ENCODE measurements at places on chromosomes 11 and 22. TPM values are rescaled to one million over a fixed set of nuclear protein-coding genes. Genes with fewer than 3 reads are reported as not detected.
A peak's percentile ranks its signal among the peaks of the same experiment; 100 is the strongest.

Gene GAS2
- total RNA-seq: 4.5 TPM

Gene OR9Q2
- not detected for total RNA-seq

GRCh38 chr11:12508151-12508751, 130.9 kb downstream of the PARVA start:
- DNase-seq: no peak

DNA sequence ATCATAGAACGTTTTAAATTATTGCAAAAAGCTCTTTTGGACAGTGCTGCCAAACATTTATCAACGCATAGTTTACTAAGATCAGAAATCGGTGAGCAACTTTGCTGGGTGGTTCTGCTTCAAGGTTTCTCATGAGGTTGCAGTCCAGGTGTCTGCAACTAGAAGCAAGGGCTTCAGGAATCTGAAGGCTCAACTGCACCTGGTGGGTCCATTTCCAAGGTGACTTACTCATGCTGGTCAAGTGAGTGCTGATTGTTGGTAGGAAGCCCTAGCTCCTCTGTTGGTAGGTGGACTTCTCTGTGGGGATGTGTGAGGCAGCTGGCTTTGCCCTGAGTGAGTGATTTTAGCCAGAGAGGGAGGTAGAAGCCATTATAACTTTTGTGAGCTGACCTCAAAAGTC, 22.5 kb downstream of the ARHGEF12 start:
- no peak for DNase-seq

DNA sequence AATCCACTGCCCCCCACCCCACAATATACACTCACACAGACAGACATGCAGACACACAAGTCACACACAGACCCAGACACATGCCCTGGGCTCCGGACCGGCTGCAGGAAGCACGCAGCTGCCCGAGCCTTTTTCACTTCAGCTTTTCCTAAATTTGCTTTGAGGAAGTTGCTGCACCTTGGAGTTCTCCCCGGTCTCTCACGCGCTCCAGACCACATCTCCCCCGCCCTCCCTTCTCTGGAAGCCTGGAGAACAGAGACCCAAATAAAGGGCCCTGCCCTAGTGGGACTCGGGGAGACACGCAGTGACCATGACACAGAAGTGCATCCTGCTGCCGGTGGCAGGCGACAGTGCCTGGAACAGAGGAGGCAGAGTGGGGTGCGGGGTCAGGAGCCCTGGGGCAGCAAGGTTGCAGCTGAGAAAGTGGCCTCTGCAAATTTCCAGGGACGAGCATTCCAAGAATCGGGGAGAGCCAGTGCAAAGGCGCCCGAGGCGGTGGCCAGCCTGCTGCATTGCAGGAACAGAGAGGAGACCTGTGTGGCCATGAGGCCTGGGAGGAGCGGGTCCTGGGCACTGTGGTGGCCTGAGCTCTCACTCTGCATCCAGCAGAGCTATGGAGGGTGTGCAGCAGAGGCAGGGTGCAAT, 19.1 kb downstream of the RPL3 start:
- no peak for DNase-seq

GRCh38 chr22:21819183-21819770, 48.2 kb downstream of the MAPK1 start:
- no peak for DNase-seq

DNA sequence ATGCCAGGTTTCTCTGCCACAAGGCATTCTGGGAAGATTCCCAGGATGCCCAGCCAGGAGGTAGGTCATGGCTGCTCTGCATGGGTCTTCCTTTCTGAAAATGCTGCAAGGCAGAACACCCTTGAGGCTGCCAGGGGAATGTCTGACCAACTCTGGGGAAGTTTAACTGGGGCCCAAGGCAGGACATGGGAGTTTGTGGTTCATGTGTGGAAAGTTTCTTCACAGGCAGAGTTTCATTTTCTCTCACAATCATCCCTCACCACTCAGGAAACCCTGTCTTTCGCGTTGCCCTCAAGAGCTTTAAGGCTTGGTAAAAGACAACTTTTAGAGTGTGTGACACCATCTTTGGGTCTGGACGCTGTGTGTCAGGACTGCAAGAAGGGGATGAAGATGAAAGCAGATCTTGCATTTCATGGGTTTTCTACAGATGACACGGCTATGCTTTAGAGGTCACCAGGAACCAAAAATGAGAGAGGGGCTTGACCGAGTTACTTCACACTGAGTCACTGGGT, 133.5 kb downstream of the CD44 start:
- no peak for DNase-seq

- DNase-seq: no peak
Measured at GRCh38 chr11:130798280-130798679, 118.0 kb downstream of the SNX19 start.

Gene KRTAP5-9
- total RNA-seq: 0.66 TPM

Gene OR51E1
- 1.4 TPM for total RNA-seq

Gene DNAJB7
- total RNA-seq: not detected

- peak; percentile 27 for DNase-seq
Measured at GRCh38 chr22:19291218-19291579, 320 bp downstream of the CLTCL1 start.

Gene NAALADL1
- total RNA-seq: 9.4 TPM

GRCh38 chr11:128022007-128022368, 565.4 kb downstream of the ETS1 start:
- DNase-seq: no peak

DNA sequence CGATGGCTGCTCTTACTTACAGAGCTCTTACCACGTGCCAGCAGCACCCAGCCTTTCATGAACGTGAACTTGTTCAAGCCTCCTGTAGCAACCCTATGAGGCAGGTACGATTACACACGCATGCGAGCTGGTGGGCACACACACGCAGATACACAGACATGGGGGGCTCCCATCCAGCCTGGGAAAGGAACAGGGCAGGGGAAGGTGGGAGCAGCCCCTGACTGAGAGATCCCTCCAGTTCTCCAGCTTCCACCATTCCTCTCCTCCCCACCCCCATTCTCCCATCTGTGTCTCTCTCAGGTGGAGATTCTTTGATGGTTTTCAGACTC, 37.6 kb upstream of the WNT11 start:
- DNase-seq: no peak

Gene C11orf65
- total RNA-seq: 1.1 TPM

- DNase-seq: peak; percentile 47
Measured at GRCh38 chr11:32830413-32830738, 649 bp downstream of the PRRG4 start.

Gene LRRC74B
- total RNA-seq: not detected

DNA sequence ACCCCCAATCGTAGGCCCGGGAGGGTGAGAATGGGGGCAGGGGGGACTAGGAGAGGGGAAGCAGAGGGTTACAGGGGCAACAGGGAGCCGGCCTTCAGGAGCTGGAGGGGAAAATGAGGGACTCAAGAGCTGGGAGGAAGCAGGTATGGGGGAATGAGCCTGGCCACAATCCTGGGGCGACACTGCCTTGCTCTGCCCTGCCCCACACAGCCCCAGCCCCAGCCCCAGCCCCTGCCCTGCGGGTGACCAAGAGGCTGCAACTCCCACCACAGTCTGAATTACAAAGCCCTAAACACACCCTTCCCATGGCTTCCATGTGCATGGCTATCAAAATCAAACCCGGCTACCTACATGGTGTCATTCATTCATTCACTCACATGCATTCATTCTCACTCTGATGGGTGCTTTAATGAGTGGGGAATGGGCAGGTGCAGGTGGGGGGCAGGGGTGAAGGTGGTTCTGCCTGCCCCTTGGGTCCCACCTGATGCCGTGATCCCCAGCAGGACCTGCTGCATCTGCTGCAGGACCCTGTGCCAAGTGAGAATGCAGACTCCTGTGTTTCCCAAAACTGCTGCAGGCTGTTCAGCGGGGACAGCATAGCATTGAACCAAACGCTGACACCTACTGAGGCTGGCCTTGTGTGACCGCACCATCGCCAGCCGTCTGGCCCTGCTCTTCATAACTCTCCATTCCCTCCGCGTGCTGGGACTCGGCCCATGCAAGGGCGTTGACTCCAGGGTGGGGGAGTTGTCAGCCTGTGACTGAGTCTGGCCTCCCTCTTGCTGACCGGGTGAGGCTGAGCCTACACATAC, 9.5 kb upstream of the LINC01488 start:
- no peak for DNase-seq

DNA sequence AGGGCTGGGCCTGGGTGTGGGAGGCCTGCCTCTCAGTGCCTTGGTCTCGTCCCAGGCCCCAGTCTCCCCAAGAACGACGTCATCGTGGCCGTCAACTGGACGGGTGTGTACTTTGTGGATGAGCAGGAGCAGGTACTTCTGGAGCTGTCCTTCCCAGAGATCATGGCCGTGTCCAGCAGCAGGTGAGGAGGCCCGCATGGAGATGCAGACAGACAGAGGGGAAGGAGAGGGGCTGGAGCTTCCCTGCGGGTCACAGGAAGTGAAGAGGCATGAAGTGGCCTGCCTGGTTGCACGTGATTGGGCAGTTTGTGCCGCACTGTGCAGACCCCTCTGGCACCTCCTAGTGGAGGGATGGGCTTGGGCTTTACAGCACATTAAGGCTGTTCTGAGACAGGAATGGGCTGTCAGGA, 70.4 kb downstream of the MYO7A start:
- peak; percentile 54 for DNase-seq

DNA sequence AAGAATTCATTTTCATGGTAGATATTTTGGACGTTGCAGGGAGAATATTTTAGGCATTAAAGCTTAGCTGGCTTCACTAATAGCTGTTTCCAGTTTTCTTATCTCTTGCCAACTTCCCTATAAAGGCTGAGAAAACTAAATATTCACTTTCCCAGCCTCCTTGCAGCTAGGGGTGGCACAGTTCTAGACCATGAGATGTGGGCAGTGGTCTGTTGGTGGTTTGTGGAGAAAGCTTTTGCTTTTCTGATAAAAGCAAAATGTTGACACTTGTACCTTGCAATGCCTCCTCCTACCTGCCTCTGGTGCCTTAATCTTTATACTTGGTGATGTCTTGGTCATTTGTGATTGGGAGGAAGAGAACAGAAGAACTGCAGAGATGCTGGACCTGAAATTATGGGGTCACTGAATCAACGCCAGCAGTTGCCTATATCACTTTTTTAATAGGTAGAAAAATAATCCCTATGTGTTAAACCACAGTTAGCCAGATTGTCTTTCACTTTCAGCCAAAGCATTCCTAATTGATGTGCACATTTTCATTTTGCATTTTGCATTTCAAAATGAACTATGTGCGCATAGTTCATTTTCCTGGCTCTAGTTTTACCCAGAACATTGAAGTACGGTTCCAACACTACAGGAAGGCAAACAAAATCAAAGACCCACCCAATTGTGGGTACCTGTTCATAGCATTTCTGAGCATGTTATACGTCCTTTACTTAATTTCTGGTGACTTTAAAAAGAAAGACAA, 24.9 kb upstream of the ABTB2 start:
- DNase-seq: no peak

DNA sequence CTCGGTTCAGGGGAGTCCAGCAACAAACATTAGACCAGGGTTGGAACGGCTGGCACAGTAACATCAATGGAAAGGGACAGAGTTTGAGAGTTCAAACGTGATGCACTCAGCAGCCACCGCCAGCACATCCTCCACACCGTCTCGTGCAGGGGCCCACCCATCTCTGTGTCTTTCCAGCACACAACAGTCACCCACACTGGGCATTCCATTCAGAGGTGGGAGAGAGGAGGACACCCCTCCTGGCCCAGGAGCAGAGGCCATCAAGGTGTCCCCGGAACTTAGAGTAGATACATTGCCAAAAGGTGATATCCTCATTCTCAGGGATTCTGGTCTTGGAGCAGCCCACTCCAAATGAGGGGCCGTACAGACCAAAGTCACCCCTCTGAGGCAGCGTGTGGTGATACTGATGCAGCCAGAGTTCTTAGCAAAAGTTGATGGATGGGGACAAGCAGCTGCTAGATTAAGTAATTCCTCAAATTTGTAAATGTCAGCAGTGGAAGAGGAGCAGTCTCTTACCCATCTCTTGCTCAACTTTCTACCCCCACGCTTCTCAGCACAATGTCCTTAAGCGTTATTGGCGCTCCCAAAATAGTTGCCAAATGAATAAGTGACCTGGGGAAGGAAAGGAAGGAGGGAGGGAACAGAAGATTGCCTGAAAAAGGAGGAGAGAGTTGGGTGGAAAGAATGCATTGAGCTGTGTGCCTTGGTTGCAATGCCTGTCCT, 5.5 kb downstream of the SNAP29 start:
- DNase-seq: no peak

- DNase-seq: peak; percentile 4
Measured at GRCh38 chr22:26276529-26277160, 107.4 kb downstream of the SEZ6L start.

DNA sequence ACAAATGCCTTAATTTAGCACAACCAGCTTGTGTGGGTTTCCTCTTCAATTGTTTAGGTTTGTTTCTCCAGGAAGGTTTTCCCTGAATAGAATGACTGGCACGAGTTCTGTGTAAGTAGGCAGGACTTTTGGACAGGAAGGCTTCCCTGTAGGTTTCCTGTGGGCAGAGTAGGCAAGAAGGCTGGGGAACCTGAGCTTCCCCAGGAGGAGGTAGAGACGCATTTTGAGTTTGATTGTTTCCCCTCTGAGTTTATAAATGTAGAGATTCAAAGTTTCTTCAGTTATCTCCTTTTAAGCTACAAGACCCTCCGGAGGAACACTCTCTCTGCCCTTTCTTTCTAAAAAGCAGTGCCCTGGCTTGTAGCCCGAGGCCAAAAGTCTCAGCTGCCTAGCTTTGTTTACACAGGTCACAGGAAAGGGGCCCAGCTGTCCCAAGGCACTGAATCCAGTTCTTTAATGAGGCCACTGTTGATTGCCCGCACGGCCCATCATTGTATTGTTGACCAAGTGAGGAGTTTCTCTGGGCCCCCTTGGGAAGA, 66.6 kb upstream of the RDX start:
- no peak for DNase-seq

Gene ARHGEF17
- 68.2 TPM for total RNA-seq

Gene TRPM5
- 0.25 TPM for total RNA-seq

GRCh38 chr11:132439711-132440255, 1069.4 kb downstream of the NTM start:
- no peak for DNase-seq

- DNase-seq: no peak
Measured at GRCh38 chr11:134583397-134583990, 171.5 kb upstream of the B3GAT1 start.

- peak; percentile 96 for DNase-seq
Measured at GRCh38 chr11:118359295-118359958, at the start of gene UBE4A. UBE4A (plus strand) TSS chr11:118359600; CDS start chr11:118365081, 5,481 bp downstream.

Gene CAPN5
- 36.0 TPM for total RNA-seq

Gene NEFH
- total RNA-seq: 0.60 TPM

Gene FAM180B
- total RNA-seq: not detected

- no peak for DNase-seq
Measured at GRCh38 chr11:120689596-120690275, 178.2 kb downstream of the GRIK4 start.

Gene OR10D3
- total RNA-seq: not detected

GRCh38 chr22:49827853-49828598, at the start of gene BRD1:
BRD1 (minus strand) TSS chr22:49827873; CDS start chr22:49824317, 3,556 bp downstream.
- DNase-seq: peak; percentile 48

Gene LGR4
- total RNA-seq: 109 TPM

GRCh38 chr11:46694072-46694471, 6.3 kb downstream of the ARHGAP1 start:
- no peak for DNase-seq

Gene RBFOX2
- 68.6 TPM for total RNA-seq

GRCh38 chr11:123536690-123537437, 106.8 kb downstream of the GRAMD1B start:
- DNase-seq: no peak

Gene HTR3B
- total RNA-seq: 0.16 TPM

Data from kidney (tissue), 22 donors.